GM23338 (cell line): ENCODE measurements at places on chromosomes 5 and 9. TPM values are rescaled to one million over a fixed set of nuclear protein-coding genes. Genes with fewer than 3 reads are reported as not detected.

GRCh38 chr5:171688696-171689495 lies 96.7 kb upstream of the SMIM23 start:
- no peak for DNase-seq

GRCh38 chr5:57119031-57119430 lies 54.8 kb upstream of the GPBP1 start:
- DNase-seq, result no peak

GRCh38 chr9:121073038-121073437 lies 1.7 kb upstream of the CNTRL start:
- DNase-seq, result no peak

GRCh38 chr5:79436821-79437220 lies 77.1 kb downstream of the HOMER1 start:
- DNase-seq, result no peak

DNA sequence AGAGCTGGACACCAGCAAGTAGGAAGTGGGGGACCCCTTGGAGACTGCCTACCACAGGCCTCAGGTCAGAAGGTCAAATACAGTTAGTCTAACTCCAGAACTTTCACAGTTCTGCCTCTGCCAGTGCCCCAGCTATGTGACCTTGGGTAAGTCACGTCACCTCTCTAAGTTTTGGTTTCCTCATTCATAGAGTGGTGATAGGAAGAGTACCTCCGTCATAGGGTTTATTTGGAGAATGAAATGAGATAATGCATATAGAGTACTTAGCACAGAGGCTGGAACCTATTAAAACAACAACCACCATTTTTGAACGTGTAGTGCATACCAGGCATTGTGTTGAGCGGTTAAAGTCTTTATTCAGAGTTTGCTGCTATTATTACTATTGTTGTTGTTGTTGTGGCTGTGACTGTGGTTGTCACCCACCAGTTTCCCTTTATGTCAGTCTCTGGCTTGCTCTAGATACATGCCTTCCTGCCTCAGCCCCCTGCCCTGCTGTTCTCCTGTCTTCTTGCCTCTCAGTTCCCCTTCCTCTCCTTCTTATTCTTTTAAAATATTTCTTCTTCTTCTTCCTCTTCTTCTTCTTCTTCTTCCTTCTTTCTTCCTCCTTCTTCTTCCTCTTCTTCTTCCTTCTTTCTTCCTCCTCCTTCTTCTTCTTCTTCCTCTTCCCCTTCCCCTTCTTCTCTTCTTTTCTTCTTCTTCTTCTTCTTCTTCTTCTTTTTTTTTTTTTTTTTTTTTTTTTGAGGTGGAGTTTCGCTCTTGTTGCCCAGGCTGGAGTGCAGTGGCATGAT lies 67.8 kb downstream of the RALGPS1 start:
- DNase-seq, result no peak

GRCh38 chr9:9223175-9223574 lies 1389.6 kb downstream of the PTPRD start:
- no peak for DNase-seq

DNA sequence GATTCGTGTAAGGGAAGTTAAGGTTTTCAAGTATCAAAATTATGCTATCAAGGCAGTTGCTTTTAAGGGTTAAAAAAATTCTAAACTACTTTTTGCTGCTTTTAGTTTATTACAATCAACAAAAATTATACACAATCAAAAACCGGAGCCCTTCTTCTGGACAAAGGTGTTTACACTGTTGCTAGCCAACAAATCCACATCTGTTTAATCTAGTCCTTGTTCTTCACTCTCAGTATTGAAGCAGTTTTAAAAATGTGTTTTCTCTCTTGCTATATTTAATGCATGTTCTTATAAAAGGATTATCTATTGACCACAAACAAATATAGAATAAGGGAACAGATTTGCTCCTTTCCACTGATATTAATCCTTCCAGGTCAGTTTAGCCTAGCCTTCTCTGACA lies 2.5 kb downstream of the FEM1C start:
- DNase-seq, result no peak

The CEP78 gene
- 46.6 and 48.3 TPM in 2 replicates for total RNA-seq

The SPDL1 gene
- 33.5 and 79.6 TPM in 2 replicates for total RNA-seq

- DNase-seq, result no peak
Observed at GRCh38 chr5:116585227-116585626, 10.6 kb upstream of the SEMA6A start.

DNA sequence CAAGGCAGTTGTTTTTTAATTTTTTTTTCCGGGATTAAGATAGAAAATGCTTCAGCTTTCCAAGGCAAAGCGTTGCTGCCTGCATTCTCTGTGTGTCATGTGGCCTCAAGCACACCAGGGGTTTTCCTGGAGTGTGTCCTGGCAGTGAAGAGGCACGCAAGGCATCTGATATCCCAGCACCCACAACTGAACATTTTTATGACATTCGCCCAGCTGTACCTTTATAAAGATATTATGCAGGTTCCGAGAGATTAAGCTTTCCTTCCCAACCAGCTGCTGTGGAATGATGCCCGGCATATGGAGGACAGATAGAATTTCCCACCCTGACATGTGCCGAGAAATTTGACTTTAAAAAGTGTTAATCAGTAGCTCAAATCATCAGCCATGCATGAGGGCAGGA lies 205.6 kb downstream of the GADD45G start:
- no peak for DNase-seq

GRCh38 chr5:158695595-158696330 lies 404.0 kb downstream of the EBF1 start:
- DNase-seq, result peak; percentile 86

DNA sequence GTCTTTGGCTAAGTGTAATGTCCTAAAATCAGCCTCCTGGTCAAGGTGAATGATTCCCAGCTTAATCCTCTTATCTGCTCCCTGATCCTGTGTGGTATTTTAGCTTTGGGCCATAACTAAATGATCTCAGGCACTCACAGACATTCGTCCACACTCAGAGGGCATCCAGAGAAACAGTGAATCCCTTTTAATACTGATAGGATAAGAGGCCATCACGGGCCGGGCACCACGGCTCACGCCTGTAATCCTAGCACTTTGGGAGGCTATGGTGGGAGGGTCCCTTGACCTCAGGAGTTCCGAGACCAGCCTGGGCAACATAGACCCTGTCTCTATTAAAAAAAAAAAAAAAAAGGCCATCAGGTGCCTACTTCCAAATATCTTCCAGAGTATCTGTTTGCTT lies 6.3 kb downstream of the PDCL start:
- DNase-seq, result no peak

The IL31RA gene
- not detected in 2 replicates for total RNA-seq

- no peak for DNase-seq
Observed at GRCh38 chr9:119391878-119392277, 22.6 kb upstream of the BRINP1 start.

- DNase-seq, result no peak
Observed at GRCh38 chr5:114636271-114636670, 274.4 kb downstream of the KCNN2 start.

DNA sequence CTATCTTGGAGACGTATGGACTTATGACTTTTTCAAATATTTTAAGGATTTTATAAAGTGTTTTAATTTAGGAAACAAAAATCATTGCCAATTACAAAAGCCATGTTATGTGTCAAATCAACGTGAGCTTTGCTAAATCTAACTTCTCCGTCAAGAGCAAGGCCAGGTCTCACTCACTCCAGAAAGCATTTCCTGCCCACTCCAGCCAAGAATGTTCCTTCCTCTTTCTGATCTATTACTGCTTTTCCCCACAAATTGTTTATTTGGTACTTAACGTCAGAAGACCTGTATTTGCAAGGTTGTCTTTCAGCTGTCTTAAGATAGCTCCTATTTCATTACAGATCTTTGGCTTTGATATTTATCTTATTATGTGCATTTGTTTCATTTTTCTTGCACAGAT lies 193.5 kb upstream of the HAPLN1 start:
- no peak for DNase-seq

- peak; percentile 47 for DNase-seq
Observed at GRCh38 chr5:149177911-149178565, 36.7 kb downstream of the ABLIM3 start.

DNA sequence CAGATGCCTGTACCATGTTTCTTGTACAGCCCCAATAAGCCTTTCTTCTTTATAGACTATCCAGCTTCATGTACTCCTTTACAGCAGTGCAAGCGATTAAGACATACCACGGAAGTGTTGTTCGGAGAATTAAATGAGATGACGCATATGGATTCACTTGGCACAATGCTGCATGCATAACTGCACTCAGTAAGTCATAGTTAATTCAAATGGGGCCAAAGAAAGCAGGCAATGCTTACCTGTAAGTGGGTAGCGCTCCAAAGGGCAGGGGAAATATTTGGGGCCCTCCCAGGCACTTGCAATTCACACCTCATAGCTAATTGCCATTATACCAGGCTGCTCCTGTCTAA lies 7.7 kb upstream of the ADRA1B start:
- DNase-seq, result no peak

The LCN2 gene
- total RNA-seq, result 0.27 TPM in 1 of 2 replicates, not detected in the other

DNA sequence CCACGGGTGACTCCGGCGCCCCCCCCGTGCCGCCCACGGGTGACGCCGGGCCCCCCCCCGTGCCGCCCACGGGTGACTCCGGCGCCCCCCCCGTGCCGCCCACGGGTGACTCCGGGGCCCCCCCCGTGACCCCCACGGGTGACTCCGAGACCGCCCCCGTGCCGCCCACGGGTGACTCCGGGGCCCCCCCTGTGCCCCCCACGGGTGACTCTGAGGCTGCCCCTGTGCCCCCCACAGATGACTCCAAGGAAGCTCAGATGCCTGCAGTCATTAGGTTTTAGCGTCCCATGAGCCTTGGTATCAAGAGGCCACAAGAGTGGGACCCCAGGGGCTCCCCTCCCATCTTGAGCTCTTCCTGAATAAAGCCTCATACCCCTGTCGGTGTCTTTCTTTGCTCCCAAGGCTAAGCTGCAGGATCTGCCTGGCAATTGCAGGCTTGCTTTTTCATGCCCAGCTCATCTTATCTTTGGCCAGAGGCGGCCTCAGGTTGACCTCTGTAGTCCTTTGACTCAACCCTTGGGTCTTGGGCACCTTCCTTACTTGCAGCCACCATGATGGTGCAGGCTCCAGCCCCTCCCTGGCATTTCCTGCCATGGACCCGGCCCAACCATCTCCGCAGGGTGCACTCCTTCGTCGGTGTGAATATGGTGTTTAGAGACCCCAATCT lies 9.8 kb downstream of the CEL start:
- no peak for DNase-seq

GRCh38 chr9:4553951-4554381 lies 63.7 kb downstream of the SLC1A1 start:
- no peak for DNase-seq

The CCNO gene
- not detected in 2 replicates for total RNA-seq

The ENTREP1 gene
- total RNA-seq, result 10.0 and 11.6 TPM in 2 replicates

- no peak for DNase-seq
Observed at GRCh38 chr5:102654559-102655349, 100.4 kb upstream of the PAM start.
